ENCODE measurements at places on chromosomes 4 and X.

DNA sequence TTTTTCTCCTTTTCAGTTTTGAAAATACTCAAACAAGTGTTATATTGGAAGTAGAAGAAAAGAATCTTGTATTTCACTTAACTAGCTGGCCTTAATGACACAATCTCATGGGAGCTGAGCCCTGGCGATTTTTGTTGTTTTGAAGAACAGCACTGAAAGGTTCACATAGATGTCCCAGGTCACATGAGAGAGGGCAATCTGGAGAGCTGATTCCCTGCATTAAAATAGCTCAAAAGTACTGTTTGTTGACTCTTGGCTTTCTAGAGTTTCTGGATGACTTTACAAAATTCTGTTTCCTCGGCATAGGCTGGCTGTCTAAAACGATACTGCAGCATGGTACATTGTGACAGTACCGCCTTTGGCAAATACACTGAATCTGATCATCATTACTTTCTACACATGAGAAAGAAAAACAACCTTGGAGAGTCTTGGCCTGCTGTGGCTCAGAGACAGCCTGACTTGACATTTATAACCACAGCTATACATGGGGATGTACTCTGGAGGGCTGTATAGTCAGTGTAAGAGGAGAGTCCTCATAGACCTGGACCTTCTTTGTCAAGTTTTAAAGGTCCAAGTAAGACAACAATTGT is 119.8 kb upstream of the PDLIM3 start:
- H3K27ac ChIP-seq = no peak overlapping the region
- no peak for DNase-seq
- no peak overlapping the region for H3K4me3 ChIP-seq
- H3K36me3 ChIP-seq = no peaks in the 10 kb centered on the region
- H3K4me1 ChIP-seq = no peaks in the 10 kb centered on the region
- H3K27me3 ChIP-seq = no peaks in the 10 kb centered on the region

DNA sequence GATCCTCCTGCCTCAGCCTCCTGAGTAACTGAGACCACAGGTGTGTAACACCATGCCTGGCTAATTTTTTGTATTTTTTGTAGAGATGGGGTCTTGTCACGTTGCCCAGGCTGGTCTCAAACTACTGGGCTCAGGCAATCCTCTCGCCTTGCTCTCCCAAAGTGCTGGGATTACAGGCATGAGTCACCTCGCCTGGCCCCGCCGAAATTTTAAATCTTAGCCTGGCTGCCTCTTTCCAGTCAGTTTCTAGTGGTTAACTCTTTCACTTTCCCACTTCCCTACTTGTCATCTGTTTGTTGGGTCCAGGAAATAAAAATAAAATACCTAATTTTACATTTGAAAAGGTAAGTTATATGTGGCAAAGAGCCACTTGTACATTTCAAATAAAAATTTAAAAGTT is 62.4 kb downstream of the TMEM165 start:
- DNase-seq = no peak
- H3K27ac ChIP-seq = no peak overlapping the region
- H3K4me1 ChIP-seq = no peaks in the 10 kb centered on the region
- H3K27me3 ChIP-seq = no peaks in the 10 kb centered on the region

- H3K27ac ChIP-seq = no peak overlapping the region
- no peaks in the 10 kb centered on the region for H3K4me1 ChIP-seq
- H3K4me3 ChIP-seq = no peak overlapping the region
- H3K36me3 ChIP-seq = no peaks in the 10 kb centered on the region
- no peak for DNase-seq
- no peaks in the 10 kb centered on the region for H3K27me3 ChIP-seq
Measured at GRCh38 chrX:151988706-151989299, 14.3 kb upstream of the GABRE start.

DNA sequence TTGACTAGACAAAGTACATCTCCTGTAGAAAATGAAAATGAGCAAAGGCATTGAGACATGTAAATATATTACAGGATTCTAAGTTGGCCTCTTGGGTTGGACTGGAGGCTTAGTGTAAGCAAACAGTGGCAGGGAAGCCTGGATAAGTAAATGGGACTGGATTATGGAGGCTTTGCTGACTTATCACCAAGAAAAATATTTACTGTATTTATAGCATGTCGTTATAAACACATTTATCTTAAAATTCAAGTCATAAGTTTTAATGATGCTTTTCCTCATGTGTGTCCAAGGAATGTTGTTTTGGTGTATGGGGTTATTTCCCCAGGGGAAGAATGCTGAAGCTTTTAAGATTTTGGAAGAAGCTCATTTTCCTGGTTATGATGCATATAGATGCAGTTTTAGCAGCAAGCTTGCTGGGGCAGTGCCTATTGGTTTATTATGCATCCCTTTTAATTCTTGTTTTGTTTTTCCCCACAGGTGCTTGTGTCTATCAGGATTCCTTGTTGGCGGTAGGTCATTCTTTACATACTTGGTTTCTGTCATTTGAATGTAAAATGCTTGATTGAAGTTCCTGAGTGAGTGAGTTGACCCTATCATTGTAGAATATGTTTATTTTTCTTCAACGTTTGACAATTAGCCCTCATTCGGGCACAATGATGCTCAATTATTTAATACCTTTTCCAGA is 8.5 kb downstream of the FRAS1 start:
- H3K27ac ChIP-seq = no peak overlapping the region
- H3K4me1 ChIP-seq = no peaks in the 10 kb centered on the region
- DNase-seq = no peak
- no peak overlapping the region for H3K4me3 ChIP-seq
- H3K27me3 ChIP-seq = peaks cover 48% of the 10 kb centered on the region

DNA sequence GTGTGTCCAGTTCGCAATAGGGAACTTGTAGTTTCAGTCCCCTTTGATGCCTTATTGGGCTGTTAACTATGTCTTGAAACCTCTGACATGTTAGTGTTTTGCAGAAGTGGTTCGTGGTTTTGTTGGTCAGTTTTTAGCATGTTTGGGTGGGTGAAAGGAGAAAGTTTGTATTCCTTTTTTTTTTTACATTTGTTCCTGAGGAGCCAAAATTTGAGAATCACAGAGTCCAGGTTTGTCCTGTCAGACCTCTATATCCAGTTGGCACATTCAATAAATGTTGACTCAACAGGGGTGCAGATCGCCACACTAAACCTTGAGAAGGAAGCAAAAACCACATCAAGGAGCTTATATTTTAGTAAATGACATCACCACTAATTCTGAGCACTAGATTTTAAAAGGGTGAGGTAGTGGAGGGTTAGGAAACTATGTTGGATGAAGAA is 26.2 kb downstream of the DLG3 start:
- H3K27me3 ChIP-seq = no peaks in the 10 kb centered on the region
- no peaks in the 10 kb centered on the region for H3K36me3 ChIP-seq
- peaks cover 3% of the 10 kb centered on the region for H3K4me1 ChIP-seq
- H3K4me3 ChIP-seq = no peak overlapping the region
- no peak for DNase-seq
- no peak overlapping the region for H3K27ac ChIP-seq

DNA sequence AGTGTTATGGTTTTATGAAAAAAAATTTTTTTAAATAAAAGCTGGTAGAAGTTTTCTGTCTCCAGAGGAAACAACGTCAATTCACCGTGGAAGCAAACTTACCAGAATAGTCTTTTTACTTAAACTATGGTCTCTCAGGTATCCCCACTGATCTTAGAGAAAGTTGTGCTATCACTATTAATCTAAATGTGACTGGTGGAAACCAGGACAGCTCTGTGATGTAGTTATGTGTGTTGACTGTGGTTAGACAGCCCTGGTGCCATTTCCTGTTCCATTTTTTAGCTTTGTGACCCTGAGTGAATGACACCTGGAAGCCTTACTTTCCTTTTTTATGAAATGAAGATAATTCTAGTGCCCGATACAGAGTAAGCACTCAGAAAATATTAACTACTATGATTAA is 111.8 kb upstream of the HUWE1 start:
- H3K27ac ChIP-seq = no peak overlapping the region
- no peaks in the 10 kb centered on the region for H3K4me1 ChIP-seq
- no peaks in the 10 kb centered on the region for H3K27me3 ChIP-seq
- no peak overlapping the region for H3K4me3 ChIP-seq

DNA sequence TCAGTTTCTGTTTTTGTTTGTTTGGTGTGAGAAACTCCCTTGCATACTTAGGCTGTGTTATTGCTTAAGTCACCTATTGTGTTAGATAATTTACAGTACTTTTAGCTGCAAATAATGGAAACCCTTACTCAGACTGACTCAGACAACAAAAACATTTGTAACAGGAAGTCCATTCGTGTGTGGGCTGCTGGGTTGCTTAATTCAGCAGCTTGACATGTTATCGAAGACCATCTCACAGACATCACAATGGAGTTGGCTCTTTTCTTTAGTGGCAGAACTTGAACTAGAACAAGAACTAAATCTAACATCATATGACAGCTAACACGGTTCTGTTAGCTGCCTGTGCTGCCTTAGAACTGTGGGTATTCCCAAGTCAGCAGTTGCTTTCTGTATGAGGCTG is 9.9 kb upstream of the GABRE start:
- no peak overlapping the region for H3K4me3 ChIP-seq
- H3K36me3 ChIP-seq = no peaks in the 10 kb centered on the region
- no peak overlapping the region for H3K27ac ChIP-seq
- DNase-seq = no peak

DNA sequence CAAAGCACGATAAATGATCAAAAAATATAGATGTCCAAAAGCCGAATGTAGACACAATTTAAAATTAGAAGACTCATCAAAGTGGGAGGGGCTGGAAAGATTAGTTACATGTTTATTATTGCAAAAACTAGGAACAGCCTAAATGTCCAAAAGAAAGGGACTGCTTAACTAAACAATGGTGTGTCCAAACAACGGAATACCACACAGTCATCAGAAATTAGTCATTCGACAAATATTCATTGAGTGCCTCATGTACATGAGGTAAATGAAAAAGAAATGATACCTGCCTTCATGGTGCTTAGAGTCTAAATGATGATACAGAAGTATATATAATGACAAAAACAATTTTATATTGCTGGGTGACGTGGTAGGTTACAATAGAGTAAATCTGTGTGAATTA is 139.7 kb downstream of the MAML3 start:
- DNase-seq = no peak
- no peak overlapping the region for H3K27ac ChIP-seq
- no peaks in the 10 kb centered on the region for H3K4me1 ChIP-seq
- no peak overlapping the region for H3K4me3 ChIP-seq
- no peaks in the 10 kb centered on the region for H3K27me3 ChIP-seq

DNA sequence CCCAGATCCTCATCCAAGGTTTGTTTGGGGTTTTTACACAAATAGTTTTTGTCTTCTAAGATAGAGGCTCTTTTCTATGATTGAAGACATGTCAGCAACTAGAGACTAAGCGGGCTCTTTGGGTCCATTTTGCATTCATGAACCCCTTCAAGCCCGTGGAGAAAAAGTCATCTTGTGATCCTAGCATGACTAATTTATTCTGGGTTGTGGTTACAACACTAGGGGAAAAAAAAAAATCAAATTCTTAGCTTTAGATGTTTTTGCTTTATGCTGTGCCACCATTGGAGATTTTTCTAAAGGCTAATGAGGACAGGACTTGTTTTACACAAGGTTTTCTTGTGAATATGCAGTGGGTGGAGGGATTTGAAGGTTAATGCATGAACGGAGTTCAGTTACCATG is 440.0 kb downstream of the PCDH7 start:
- no peaks in the 10 kb centered on the region for H3K36me3 ChIP-seq
- no peak for DNase-seq
- H3K4me1 ChIP-seq = no peaks in the 10 kb centered on the region
- no peaks in the 10 kb centered on the region for H3K27me3 ChIP-seq

DNA sequence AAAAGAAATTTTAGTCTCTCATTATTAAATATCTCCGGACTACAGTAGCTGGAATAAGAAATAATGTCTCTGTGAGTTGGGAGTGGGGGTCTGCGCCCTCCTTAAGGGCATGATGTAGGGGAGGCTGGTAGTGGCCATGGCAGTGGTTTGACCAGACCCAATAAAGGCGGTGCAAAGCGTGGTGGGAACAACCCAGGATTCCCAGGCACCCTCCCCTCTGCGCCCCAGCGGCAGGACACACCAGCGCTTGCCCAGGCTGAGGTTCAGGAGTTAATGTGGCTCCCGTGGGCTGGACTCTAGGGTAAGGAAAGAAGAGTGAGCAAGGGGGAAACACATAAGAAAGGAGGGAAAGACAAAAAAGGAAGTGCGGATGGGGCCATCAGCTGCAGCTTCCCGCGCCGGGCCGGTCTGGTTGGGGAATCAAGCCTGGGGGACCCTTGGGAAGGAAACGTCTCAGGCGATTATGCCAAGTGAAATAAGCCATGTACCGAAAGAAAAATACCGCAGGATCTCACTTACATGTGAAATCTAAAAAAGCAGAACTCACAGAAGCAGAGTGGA is 157.5 kb upstream of the SMIM31 start:
- no peaks in the 10 kb centered on the region for H3K27me3 ChIP-seq
- no peak for DNase-seq
- no peak overlapping the region for H3K4me3 ChIP-seq
- no peaks in the 10 kb centered on the region for H3K4me1 ChIP-seq
- H3K27ac ChIP-seq = no peak overlapping the region
- no peaks in the 10 kb centered on the region for H3K36me3 ChIP-seq

- DNase-seq = no peak
- no peaks in the 10 kb centered on the region for H3K27me3 ChIP-seq
- H3K4me1 ChIP-seq = no peaks in the 10 kb centered on the region
- H3K36me3 ChIP-seq = no peaks in the 10 kb centered on the region
- no peak overlapping the region for H3K4me3 ChIP-seq
Measured at GRCh38 chr4:155690044-155690837, 23.6 kb downstream of the GUCY1A1 start.

DNA sequence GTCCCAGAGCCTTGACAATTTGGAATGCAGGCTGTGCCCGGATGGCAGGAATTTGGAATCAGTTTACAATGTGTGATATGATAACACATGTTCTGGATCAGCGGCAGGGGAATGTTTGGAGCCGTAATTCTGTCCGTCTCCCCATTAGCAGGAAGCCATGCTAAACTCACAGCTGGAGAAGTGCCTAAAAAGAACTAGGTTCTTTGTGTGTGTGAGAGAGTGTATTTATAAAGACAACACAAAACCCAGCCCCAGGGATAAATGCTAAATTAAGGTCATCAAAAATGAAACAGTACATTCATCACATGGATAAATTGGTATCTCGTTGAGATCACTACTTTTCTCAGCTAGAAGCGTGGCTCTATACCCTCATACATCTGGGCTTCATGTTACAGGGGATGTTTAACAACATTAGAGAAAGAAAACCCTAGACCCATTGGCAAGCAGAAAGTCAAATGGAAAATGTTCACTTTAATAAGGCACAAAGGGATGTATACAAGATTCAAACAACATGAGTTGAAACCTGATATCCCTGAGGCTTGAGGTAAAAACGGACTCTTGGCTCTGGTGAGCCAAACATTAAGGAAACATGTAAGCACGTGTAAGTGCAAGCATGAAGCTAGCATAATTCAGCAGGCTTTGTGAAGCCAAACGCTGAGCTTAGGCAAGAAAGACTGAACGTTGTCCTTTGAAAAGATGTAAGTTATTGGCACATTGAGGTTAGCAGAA is 18.0 kb upstream of the TMEM131L start:
- no peaks in the 10 kb centered on the region for H3K27me3 ChIP-seq
- no peak overlapping the region for H3K27ac ChIP-seq
- no peaks in the 10 kb centered on the region for H3K36me3 ChIP-seq
- no peak overlapping the region for H3K4me3 ChIP-seq
- no peak for DNase-seq
